ENCODE measurements at places on chromosomes 4 and X.

GRCh38 chr4:175277816-175278215 is 359.7 kb downstream of the ADAM29 start:
- DNase-seq = no peak

GRCh38 chr4:44632733-44633132 is 18.7 kb downstream of the YIPF7 start:
- no peak for DNase-seq

DNA sequence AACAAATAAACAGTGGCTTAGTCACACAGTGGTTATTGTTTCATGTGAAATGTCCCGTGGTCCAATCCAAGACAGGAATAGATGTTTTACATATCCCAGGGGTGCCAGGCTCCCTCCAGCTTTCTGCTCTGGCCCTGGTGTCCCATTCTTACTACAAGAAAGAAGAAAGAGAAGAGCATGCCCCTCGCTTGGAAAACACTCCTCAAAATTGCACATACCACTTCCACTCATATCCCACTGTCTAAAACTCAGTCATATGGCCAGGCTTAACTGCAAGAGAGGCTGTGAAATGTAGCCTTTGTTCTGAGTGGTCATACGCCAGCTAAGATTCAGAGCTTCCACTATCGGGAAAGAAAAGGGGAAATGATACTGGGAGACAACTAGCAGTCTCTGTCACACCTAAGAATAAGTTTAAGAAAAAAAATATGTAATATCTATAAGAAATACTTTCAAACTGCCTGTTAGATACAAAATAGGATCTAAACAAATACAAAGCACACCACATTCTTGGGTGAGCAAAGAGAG is 306.8 kb upstream of the FAM241A start:
- no peak for DNase-seq

DNA sequence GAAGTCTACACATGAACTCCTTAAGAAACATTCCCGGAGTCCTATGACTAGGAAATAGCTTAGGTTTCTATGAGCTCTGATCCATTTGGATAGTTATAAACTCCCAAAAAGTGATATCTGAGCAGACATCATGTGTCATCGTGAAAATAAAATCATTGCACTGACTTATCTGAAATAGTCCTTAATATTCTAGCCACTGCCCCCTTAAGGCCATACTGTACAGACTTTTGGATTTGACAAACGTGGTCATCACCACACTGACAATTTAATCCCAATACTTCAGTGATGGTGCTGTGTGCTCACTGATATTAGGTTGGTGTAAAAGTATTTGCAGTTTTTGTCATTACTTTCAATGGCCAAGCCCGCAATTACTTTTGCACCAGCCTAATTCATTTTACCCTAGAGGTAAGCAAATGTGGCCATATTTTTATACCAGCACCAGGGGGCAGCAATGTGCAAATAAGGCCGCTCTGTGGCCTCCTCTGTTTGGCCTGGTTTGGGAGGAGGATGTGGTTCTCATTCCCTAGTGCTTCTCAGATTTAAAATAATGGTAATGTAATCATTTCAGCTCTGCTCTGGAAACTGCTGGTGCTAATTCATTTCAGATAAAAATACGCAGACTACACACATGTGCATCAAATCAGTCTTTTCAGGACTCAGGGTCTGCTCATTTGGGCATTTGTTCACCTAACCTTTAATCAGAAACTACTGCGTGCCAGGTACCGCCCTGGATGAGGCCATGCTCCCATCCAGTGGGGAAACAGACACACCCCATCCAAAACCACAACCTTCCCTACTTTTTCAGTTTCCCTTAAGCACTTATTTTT is 196.4 kb upstream of the C1QTNF7 start:
- peak; percentile 71 for DNase-seq

DNA sequence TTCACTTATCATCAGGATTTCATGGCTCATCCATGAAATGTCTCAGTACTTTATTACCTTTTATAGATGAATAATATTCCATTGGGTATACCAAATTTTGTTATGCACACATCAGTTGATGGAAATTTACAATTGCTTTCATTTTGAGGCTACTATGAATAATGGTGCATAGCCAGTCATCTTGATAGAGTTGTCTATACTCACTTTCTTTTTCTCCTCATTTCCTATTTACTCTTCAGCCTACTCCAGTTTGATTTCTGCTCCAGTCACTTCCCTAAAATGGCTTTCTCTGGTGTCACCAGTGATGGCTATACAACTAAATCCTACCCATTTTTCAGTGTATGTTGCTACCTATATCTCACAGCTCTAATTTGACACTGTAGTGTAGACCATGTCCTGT is 743.5 kb upstream of the MAGEB2 start:
- DNase-seq = no peak

- no peak for DNase-seq
These were observed 174.2 kb downstream of the MAPK10 start for GRCh38 chr4:86185659-86186058.

DNA sequence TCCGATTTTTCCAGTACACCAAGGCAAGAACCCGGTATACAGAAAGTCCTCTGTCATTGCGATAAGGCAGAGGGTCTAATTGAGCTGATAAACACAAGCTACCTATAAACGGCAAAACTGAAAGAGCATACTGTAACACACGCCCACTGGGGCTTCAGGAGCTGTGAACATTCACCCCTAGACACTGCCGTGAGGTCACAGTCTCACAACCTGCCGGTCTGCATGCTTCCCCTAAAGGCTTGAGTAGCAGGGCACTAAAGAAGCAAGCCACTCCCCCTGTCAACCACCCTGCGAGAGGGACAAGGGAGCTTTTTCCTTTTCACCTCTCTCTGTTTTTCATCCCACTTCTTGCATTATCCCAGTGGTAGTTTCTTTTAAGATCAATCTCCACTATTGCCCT is 22.4 kb upstream of the F9 start:
- DNase-seq = no peak

DNA sequence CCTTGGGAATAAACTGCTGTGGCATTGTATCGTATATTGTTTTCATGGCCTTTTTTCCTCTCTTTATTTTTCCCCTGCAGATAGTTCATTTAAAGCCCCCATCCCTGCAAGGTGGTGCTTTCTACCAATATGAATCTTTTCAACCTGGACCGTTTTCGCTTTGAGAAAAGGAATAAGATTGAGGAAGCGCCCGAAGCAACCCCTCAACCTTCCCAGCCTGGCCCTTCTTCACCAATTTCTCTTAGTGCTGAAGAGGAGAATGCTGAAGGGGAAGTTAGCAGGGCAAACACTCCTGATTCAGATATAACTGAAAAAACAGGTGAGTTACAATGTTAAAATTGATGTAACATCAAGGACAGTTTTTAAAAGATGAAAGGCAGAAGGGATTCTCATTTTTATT is 601 bp downstream of the SMARCAD1 start:
- DNase-seq = no peak

GRCh38 chr4:140659943-140660700 is 91.4 kb upstream of the UCP1 start:
- no peak for DNase-seq

- no peak for DNase-seq
These were observed 147.9 kb upstream of the FAM47A start for GRCh38 chrX:34279866-34280560.

DNA sequence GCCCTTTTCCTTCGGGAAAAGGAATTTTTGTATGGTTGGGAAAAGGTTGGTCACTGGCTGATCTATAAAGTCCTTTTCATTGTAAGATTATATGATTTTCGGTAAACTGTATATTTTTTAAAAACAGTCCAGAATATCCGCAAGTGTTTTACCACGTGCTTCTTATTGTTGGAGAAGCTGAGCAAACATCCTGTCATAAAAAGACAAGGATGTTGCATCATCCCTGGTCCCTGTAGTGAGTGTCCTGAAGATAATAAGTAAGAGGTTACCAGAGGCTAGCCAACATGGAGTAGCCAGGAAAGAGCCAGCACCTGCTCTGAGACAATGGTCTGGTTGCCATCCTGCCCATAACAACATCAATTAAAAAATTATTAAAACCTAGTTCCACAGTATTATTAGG is 5.1 kb downstream of the CXCL9 start:
- DNase-seq = no peak

DNA sequence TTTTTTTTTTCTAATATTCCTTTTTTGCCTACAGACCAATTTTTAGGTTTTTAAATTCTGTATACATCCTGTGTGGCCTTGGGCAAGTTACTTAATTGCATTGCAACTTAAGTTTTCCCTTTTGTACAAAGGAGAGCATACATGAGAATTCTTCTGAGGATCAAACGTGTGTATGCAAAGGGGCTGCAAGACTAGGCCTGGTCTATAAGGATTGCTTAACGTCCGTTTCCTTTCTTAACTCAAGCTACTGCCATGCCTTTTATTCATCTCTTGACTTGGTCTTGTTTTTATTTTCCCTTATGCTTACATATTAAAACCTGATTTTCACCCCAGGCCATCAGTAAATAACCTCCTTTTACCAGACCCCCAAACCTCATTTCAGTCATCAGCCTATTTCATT is 13.6 kb downstream of the RBPJ start:
- no peak for DNase-seq

DNA sequence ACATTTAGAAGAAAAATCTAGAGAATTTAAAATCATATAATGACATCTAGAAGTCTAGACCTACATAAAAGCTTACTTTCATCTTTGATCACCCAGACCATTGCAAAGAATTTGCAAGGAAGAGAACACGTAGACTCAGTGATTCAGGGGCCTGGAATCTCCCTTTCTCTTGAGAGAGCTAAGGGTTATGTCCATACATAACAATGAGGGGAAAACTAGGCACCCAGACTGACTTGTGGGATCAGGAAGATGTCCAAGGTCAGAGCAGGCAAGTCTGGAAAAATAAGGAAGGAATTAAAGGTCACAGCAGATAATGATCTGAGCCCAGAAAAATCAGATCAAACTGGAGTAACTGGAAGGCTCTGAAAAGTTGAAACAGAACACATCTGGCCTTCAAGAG is 198.4 kb upstream of the SFRP2 start:
- DNase-seq = no peak

DNA sequence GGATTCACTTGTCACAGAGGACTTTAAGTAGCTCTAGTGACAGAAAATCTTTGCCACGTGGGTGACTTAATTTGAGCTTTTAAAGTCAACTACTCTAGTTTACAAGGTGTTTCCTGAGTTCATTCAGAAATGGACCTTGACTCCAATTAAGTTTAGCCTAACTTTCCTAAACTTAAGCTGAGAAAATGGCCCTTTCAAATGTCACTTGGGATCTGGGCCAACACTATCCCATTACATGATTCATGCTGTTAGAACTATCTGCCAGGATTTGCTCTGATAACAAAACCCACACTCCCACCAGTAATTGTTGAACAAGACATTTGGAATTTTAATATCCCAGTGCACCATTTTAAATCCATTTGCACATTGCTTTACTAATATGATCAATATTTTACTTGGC is 40.8 kb downstream of the C4orf46 start:
- DNase-seq = no peak

GRCh38 chrX:87525771-87526229 is 8.2 kb downstream of the KLHL4 start:
- DNase-seq = no peak

- no peak for DNase-seq
These were observed at the start of gene KLHL4 for GRCh38 chrX:87517571-87518141. KLHL4 (plus strand) TSS chrX:87517802; CDS start chrX:87517894, 92 bp downstream.

DNA sequence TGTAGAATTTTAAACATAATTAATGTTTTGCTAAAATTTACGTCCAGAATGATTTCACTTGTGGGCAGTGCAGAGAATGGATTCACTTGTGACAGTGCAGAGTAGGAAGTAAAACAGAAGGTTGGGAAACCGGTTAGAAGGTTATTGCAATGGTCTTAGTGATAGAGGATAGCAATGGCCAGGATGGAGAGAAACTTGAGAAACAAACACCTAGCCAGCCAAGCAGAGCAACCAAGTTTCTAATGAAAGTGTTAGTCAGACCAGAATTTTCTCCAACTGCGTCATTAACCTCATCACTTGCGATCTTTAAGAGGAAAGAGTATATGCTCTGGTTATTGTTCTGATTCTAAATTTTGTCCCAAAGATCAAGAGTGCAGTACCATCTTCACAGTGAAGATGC is 50.0 kb upstream of the TBC1D9 start:
- DNase-seq = no peak
